ENCODE measurements at places on chromosomes 12 and 14.

GRCh38 chr12:115572440-115572839 lies 705.1 kb downstream of the MED13L start:
- DNase-seq, result no peak

GRCh38 chr12:129662234-129662633 lies 241.6 kb downstream of the TMEM132D start:
- DNase-seq, result no peak

GRCh38 chr14:104142136-104142945 lies 4.0 kb downstream of the KIF26A start:
- DNase-seq, result no peak

- no peak for DNase-seq
Measured at GRCh38 chr12:123771261-123771660, 9.2 kb downstream of the DNAH10 start.

- no peak for DNase-seq
Measured at GRCh38 chr14:94374749-94375260, 13.6 kb downstream of the SERPINA1 start.

DNA sequence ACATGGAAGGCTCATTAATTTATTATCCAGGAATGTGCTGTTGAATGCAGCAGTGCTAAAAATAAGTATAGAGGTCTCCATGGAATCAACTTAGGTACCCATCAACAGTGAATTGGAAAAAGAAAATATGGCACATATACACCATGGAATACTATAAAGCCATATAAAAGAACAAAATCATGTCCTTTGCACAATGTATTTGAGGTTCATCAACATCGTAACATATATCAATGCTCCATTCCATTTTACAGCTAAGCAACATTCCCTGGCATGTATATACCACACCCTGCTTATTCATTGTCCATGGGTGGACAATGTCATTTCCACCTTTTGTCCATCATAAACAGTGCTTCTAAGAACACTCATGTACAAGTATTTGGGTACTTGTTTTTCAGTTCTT lies 147.8 kb upstream of the RASSF8 start:
- no peak for DNase-seq

DNA sequence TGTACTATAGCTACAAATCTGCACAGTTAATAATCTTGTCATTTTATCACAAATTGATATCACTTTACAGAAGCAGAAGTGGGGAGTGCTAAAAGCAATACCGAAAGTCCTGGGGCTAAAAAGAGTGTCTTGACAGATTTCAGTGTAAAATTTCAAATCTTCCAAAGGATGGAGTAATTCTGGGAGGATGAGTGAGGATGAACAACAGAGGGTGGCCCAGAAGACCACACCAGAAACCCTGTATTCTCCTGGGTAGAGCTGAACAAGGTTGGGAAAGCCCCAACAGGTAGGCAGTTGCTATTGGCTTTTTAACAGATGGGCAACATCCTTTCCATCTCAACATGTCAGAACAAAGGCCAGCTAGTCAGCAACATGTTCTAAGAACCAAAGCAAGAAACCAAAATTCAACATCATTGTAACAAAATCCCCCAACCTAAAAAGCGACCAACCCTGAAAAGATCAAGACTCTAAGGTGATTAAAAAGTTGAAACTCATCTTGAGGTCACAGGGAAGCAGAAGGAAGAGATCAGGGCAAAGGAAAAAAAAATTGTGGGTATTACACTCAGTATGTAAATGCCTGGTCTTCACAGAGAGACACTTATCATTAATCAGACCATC lies 38.8 kb downstream of the CBX5 start:
- DNase-seq, result no peak

DNA sequence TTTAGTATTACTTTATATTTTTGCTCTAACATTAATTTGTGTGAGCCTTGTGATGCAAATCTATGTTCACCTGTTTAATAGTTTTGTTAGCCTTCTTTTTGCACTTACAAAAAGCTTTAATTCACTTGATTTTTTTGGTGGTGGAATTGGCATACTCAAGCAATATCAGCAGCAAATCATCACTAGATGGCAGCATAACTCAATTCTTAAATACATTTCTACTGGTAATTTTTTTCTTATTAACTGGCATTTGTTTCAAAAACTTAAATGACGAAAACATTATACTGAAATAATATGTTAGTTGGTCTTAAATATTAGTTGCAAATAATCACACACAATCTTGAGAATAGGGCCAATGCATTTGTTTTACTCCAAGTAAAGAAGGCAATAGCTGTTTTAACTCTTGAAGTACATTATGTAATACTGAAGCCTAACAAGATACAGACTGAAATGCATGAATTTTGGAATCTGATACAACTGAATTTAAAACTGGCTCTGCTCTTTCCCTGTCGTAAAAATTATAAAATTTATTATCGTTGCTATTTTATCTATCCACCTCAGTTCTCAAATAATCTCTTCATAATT lies 151.5 kb downstream of the ATXN7L3B start:
- peak; percentile 78 for DNase-seq

DNA sequence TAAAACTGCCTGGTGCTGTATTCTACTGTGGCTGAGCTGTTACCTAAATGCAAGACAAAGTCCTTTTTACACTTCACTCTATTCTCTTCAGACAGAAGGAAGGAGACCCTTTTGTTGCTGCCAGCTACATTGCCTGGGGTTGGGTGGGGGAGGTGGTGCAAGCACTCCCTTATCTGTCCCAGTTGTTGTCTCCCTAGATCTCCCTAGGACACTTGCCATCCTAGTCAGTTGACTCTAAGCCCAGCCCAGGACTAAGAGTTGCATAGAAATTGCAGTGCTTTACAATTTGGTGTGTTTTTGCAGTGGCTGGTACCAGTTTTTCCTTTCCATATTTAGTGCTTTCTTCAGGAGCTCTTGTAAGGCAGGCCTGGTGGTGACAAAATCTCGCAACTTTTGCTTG lies 35.1 kb downstream of the SCYL2 start:
- no peak for DNase-seq

DNA sequence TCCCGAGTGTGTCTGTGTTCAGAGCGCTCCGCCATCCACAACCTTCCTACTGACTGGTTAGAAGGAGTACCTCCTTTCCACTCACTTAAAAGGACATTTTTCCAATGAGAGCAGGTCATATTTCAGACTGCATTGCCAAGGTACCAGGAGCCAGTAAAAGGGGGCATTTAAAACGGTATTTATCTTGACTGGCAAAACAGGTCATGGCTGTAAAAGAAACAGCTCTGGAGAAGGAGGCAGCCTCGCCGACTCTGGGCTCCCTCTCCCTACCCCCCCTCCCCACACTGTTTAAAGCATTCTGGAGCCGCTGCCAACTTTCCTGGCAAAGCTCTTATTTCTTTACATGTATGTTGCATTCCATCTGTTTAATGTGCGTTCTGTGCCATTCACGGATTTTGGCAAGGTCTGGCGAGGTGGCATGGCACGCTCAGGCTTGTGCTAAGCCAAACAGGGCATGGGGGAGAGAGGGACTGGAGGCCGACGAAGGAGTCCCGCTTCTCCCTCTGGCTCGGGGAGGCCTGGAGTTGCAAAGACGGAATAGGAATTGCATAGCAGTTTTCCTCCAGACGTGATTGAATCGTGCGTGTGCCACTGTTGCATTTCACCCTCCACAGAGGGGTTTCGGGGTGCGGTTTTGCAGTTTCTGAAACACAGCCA lies 41.2 kb upstream of the MED13L start:
- no peak for DNase-seq

- DNase-seq, result no peak
Measured at GRCh38 chr14:74538411-74539391, 45.1 kb downstream of the ISCA2 start.

GRCh38 chr14:85075694-85076476 lies 454.1 kb upstream of the FLRT2 start:
- no peak for DNase-seq

DNA sequence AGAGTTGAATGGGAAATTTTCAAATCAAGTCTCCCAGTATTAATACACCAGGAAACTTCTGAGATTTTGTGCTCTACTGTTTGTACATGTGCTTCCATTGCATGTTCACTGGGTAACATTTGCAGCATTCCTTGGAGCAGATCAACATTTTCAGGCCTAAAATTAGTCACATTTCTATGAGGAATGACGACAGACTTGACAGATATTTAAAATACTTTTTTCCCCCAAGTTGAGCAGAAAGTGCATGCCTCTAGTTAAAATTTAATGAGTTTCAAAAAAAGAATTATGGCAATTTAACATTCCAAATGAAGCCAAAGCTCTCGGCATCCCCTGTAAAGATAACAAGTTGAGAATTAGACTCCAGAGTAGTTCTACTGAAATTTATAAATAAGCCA lies 72.3 kb downstream of the C12orf42 start:
- no peak for DNase-seq

GRCh38 chr12:54879150-54879549 lies 24.8 kb downstream of the MUCL1 start:
- no peak for DNase-seq

- DNase-seq, result peak; percentile 17
Measured at GRCh38 chr14:31419179-31419966, 977 bp downstream of the HEATR5A start.

DNA sequence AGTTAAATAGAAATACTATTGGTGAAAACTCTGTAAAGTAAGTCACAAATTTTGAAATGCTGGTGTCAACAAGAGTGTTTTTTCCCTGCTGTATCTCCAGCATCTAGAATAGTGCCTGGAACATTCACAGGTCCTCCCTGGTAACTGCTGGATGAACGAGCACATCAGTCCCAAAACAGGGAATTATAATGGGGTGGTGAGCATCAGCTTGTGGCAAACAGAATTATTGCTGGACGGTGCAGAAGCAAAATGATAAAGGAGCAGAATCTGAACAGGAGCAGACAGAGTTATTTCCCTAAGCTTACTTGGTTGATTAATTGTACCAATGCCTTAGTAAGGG lies 129.9 kb downstream of the GRIP1 start:
- DNase-seq, result no peak

DNA sequence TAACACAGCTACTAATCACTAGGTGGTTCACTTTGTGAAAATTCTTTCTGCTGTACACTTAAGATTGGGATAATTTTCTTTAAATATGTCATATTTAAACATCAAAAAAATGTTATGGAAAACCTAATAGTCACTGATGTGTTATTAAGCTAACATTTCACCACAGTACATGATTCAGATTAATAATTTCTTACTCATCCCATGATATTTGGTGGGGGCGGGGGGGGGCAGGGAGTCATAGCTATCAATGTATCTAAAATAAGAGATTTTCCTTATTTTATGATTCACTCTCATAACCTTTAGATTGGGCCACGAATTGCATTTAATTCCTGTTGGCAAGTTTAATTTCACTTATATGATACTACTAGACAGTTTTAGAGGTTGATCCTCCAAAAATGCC lies 88.8 kb downstream of the KCNH5 start:
- DNase-seq, result no peak

DNA sequence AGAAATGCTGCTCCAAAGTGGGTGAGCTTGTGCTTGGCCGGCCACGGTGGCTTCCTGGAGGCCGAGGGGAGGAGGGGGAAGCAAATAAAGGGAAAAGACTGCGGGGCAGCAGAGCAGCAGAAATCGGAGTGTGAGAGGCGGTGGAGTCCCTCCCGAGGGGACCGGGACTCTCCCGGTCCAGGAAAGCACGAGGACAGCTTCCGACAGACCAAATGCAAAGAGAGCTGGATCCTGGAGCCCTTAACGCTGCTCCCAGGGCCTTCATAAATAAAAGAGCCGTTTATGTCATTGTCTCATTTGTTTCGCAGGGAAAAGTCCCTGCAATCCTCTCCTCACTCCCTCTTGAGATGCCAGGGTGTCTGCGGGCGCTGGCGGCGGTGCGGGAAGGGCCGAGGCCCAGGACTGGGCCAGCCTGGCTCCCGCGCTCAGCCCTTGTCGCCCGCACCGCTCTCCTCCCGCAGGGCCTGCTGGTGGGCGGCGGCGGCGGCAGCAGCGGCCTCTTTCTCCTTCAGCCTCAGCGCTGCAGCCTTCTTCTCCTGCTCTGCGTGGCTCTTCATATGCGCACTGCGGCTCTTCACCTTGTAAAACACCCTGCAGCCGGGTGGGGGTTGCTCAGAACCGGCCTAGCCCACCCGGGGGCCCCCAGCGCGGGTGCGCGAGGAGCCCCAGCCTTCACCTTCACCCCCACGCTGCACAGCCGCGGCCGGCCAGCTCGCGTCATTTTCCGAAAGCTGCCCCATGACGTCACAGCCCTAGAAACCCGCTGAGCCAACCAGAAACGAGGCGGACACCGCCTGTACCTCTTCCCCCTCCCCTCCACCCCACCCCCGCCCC lies 4.5 kb upstream of the PNMA1 start:
- no peak for DNase-seq

DNA sequence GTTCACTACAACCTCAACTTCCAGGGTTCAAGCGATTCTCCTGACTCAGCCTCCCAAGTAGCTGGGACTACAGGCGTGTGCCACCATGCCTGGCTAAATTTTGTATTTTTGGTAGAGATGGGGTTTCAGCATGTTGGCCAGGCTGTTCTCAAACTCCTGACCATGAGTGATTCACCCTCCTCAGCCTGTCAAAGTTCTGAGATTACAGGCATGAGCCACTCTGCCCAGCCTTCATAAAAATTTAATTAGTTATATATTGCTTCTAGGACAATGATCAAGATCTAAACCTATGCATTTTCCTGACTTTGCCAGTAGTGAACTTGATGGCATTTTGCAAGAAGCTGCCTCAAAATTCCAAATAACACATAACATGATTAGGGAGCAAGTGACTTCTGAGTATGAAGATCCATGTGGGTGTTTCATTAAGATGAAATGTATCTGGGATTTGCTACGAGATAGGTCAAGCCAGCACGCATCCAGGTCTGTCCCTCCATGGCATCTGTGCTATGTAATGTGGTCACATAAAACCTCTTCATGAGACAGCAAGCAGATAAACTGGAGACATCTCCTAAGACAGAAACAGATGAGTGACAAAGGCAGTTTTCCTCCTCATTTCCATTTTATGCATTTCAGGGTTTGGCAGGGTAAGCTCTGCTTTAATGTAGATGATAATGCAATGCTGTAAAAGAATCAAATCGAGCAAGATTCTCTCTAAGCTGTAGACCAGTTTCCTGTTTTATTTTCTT lies 319.4 kb upstream of the ATP2B1 start:
- DNase-seq, result no peak

DNA sequence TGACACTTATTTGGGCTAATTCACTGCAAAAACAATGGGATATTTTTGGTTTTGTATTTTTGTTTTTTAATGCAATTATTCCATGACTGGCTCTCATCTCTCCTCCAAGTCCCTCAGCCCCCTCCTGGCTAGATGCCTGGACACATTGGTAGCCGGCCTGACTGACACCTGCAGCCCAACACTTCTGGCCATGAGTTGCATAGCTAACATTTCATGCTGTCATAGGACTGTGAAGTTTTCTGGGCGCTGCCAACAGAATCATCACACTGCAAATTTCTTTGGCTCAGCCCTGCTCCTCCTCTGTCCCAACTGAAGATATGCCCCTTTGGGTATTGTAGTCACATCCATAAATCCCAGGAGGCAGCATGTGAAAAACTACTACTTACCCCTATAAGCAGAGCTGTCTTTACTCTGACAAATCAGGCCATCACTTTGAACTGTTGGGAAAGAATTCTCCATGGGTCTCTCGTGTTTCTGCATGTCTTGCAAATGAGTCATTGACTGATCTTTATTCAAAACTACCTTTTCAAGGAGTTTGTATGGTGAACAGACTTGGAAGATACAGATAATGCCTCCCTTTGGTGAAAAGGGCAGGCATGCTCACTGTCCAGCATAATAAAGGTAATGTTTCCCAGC lies 126.7 kb upstream of the LGR5 start:
- no peak for DNase-seq

GRCh38 chr14:68359022-68359836 lies 433.6 kb downstream of the ZFP36L1 start:
- no peak for DNase-seq

Measured in Kasumi-1 (cell line).